CD4-positive, alpha-beta T cell treated with Interleukin-6 for 4 hours (primary cell): ENCODE measurements at places on chromosomes 2 and 18.

- no peak for DNase-seq
These were observed 202.2 kb downstream of the CDH20 start for GRCh38 chr18:61535401-61535800.

DNA sequence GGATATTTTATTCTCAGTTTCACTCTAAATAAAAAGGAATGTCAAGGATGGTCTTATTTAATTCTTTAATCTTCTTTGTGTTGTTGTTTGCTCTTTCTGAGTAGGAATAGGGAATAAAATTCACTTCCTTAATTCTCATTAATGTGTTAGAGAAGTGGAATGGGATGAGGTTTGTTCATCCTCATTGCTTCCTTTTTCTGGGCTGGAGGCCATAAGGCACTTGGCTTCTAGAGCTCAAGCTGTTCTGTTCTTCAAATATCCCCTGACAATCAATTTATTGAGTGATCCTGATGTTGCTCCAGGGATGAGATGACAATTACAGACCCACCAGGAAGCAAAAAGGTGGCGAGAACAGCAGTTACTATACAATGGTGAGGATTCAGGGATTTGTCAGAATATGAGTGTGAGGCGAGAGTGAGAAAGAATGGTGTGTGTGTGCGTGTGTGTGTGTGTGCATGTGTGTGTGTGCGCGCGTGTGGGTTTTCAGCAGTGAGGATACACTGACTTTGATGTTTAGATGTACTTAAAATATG is 557.6 kb upstream of the FANCL start:
- DNase-seq = no peak

- DNase-seq = no peak
These were observed 15.4 kb upstream of the DTNA start for GRCh38 chr18:34694591-34695165.

GRCh38 chr18:5468394-5468793 is 75.4 kb downstream of the EPB41L3 start:
- DNase-seq = no peak

DNA sequence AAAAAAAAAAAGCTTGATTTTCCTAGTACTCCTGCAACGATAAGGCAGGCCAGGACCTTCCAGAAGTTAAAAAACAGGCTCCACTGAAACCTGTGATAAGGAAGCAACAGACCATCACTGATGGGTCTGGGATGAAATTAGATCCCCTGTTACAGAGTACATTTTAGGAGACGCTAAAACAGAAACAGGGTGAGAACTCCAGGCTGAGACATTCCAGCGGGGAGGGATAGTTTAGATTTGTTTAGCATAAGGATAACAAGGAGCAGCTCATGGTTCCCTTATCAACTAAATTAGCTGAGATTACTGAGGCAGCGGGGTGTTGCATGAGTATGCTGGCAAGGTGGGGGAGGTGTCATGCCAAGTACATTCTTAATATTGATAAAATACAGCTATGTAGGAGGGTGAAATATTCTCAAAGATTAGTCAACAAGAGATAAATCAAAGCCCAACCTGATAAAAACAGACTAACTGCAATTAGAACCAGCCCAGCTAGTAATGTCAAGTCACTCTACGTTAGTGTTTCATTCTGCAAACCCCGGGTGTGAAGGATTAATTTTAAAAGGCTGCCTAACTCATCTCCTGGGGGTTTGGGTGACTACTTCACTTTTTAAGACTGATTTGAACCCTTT is 75.0 kb upstream of the BZW1 start:
- no peak for DNase-seq

DNA sequence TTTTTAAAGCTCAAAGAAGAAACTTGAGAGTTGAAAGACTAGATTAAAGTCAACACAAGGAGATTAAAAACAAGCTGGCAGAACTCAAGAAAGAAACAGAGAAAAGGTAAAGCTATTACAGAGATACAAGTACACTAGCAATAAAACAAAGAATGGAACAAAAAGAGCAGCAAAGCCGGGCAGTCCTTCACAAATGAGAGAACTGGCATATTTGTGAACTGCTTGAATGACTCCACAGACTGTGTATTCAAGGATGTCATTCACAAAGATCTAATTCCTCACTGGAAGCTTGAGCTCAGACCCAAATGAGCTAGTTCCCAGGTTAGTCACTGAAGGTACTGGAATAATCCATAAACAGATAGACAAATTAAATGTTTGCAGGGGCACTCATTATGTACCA is 318.0 kb downstream of the MYCN start:
- DNase-seq = no peak
